ENCODE measurements at places on chromosomes 1 and 21.

GRCh38 chr1:231639819-231640218 is 13.2 kb downstream of the DISC1 start:
- no peak for DNase-seq

GRCh38 chr1:236534151-236534651 is 10.4 kb downstream of the LGALS8 start:
- DNase-seq = no peak

DNA sequence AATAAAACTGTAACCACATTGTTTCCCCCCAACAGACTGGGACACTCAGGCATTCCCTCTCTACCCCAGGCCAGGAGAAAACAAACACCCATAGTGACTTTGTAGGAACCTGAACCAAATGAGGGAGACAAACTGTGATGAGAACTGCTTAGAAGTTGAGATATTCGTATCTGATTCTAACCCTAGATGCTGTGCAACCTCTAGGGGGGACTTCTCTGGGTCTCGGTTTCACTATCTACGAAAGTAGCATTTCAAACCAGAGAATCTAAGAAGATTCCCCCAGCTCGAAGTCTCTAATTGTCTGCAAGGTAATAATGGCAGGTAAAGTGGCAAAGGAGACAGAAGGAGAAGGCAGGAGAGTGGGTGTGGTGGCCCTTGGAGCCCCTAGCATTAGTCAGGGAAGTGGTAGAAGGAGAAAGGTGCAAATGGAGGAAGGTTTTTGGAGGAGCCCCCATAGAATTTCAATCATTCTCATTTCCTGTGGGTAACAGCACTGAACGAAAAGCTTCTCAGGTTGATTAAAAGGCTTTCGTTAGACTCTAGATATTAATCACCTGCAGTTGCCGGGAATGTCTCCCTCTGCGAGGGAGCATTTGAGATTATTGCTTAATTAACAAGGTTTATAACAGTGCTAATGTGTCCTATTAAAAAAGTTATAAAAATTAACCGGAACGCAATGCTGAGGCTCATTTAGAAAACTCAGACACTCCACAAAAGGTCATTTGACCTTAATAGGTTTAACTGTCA is 46.4 kb downstream of the BEND5 start:
- DNase-seq = no peak

GRCh38 chr21:42066521-42066920 is 4.6 kb upstream of the UMODL1 start:
- DNase-seq = no peak

GRCh38 chr1:151024540-151025146 is 11.7 kb upstream of the BNIPL start:
- DNase-seq = peak; percentile 76

DNA sequence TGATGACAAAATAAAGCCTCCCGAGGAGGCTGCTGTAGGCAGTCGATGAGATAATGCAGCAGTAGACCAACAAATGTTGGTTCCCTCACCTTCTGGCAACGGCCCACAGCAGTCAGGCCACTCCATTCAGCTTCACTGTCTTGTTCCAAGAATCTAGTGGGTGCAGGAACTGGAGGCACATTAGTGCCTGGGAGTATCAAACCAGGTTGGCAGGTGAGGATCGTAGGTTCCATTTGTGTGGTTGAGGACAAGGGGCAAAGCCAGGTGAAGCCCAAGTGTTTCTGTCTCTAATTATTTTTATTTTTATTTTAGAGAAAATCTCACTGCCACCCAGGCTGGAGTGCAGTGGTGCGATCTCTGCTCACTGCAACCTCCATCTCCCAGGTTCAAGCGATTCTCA is 13.3 kb downstream of the FBXO2 start:
- no peak for DNase-seq

- no peak for DNase-seq
Observed at GRCh38 chr1:201786824-201787223, 42.1 kb upstream of the IPO9 start.

DNA sequence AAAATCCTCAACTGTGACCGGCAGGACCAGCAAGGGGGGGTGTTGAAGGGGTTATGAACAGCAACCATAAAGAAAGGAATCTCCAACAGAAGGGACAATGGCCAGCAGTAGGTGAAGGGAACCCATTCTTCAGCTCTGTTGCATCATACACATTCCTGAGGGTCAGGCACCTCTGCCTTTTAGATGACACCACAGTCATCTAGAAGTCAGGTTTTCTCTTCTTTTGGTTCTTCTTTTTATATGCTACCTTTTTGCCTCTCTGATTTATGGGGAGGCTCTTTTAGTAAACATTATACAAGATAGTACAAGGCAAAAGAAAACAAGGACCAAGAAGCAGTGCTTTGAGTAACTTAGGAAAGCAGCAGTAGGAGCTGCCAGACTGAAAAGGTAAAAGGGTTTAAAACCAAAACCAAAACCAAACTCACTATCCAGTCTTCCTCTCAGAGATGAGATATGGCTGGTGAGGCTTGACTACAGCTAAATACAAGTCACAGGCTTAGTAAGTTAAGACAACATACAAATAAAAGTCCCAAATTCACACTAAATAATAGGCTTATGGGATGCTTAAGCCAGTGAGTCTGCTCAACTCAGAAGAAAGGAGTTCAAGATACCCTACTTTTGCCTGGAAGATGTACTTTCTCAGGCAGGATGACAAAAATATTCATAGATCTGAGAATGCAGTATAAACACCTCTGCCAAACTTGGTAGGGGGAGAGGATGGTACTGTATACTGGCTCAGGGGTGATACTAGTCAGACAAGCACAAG is 4.1 kb downstream of the TEX38 start:
- no peak for DNase-seq
